ENCODE measurements at places on chromosomes 4 and X.

DNA sequence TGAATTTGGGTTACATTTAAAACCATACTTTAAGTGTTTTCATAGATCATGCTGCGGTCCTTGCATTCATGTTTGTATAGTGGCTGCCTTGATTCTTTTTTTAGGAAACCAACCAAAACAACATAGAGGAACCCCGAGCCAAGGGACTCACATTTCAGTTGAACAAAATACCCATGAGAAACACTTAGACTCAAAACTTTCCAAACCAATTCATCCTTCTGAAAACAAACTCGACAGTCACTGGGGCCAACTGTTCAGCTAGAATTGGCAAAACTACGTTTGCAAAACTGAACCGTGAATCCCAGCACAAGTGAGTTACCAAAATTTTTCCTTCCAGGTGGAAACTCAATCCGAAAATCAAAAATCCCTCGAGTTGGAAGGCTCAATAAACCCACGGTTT is 1.4 kb downstream of the ADGRA3 start:
- DNase-seq: no peak

GRCh38 chr4:173515458-173515857 is 14.6 kb downstream of the HAND2 start:
- DNase-seq: no peak

GRCh38 chr4:122083989-122084388 is 68.1 kb upstream of the BLTP1 start:
- DNase-seq: no peak

DNA sequence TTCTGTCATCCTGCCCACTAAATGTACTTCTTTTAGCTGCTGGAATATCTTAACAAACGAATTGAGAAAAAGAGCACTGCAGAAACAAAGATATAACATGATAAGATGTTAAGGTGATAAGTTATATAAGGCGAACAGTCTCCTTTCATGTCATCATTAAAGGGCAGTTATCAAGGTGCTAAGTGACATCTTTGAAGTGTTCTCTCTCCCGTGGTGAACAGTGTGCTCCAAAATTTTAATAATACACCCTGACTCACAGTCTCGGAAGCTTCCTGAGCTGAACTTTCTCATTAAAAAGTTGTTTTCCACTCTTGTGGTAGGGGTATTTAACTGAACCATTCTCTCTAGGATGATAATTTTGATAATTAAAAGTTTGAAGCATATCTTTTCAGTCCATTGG is 61.6 kb downstream of the PLS3 start:
- no peak for DNase-seq

DNA sequence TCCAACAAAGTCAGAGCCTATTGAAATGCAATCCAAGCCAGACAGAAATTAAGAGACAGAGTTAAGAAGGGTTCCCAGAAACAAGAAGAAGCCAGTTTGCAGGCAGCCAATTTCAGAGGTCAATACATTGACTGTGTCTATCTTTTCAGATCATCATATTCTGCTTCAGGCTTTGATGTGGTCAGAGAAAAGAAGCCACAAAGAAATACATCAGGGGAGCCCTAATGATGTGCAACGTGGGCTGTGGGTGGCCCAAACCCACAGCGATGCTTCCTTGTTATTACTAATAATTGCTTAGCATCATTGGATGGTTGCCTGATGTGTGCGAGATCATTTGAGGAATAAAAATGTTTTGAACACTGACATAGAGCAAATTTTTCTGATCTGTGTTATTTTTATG is 99.0 kb upstream of the DUSP21 start:
- no peak for DNase-seq

DNA sequence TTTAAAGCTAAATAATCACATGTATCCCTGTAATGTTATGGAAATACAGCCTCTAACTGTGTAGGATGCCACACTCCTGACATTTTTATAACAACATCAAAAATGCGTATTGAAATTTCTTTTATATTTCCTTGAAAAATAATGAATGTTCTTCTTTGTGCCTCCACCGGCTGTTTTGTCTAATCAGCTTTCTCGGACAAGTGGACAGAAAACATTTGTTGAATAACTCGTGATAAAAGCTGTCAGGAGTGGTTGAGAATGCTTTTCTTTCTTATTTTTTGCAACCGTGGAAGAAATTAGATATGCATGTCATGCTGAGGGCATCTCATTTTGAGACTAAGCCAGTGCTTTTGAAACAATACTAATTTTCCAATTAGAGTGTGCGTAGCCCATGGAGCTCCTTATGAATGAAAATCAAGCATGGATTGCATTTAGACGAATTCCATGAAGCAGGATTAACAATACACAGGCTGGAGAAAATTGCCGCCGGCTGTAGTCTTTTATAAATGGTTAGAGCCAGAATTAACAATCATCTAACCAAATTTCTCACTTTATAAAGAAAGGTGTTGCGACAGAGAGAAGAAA is 614.5 kb upstream of the LCORL start:
- DNase-seq: no peak

DNA sequence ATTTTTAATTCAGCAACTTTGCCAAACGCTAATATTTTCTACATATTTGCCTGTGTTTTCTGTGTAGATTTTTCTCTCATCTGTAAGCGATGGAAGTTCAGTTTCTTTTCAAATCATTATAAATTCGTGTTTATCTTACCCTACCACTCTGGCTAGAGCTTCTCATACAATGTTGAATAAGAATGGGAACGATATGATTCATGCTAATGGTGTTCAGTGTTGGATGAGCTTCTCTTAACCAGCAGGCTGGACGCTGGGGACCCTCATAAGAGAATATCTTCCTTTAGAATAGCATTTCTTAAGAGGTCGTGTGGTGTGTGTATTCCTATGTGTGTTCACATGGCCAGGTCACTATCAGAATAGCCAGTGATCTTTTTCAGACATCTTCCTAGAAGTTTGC is 31.0 kb downstream of the NSDHL start:
- DNase-seq: no peak

GRCh38 chrX:81201071-81201470 is 642 bp downstream of the HMGN5 start:
- DNase-seq: no peak

DNA sequence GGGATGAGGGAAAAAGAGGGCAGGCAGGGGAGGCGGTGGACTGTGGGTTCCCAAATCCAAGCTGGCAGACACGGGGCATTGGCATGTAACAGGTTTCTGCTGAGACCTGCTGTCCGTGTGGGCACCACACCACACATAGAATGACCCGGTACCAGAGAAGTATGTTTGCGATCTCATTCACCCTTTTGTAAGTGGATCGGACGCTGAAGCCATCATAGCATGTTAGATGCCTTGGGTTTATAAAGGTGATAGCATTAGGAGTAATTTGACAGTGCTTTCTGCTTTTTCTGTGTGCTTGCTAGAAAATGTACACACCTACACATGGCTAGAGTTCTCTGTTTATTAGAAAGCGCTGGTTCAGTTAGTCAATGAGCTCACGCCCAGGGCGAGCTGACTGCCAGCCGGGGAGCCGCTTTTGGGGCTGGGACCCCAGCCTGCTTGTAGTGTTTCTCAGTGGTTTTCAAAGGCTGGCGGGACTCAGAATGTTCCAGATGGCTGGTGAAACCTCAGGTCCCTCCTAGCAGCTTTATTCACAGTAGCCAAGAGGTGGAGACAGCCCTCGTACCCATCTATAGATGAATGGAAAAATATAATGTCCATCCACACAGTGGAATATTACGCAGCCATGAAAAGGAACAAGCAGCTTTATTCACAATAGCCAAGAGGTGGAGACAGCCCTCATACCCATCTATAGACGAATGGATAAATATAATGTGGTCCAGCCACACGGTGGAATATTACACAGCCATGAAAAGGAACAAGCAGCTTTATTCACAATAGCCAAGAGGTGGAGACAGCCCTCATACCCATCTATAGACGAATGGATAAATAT is 579 bp downstream of the IL3RA start:
- no peak for DNase-seq

DNA sequence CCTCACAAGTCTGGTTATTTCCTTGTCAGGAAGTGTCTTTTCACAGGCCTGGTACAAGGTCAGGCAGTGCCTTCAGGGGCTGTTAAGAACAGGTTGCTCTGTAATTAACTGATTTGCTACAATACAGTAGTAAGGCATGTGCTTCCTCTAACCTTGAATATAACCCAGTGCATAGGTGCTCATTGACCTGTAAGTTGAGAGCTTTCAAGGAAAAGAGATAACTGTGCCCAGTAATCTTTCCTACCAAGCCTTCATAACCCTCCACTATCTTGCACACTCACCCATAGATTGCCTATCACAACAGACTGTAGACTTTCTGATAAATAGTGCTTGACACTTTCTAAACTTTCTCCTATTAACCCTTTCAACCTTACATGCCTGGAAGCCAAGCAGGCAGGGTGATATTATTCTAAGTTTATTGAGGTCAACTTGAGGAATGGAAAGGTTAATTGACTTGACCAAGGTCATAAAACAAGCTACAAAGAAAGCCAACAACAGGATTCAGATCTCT is 148.1 kb downstream of the PPARGC1A start:
- no peak for DNase-seq

DNA sequence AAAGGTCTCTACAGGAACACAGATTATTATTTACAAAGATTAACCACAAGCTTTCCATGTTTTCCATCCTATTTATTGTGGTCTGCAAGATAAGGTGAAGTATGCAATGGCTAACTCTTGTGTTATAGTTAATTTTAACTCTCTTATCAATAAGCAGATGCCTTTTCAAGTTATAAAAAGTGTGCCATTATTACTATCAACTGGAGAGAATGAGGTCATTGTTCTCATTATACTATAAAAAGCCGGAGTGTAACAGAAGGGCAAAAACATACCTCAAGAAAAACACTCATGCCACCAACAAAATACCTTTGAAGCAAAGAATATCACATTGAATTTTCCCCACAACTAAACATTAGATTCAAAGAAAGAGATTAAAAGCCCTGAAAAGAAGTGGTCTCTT is 52.0 kb upstream of the SORBS2 start:
- DNase-seq: no peak

GRCh38 chrX:149630681-149631233 is 835 bp downstream of the TMEM185A start:
- no peak for DNase-seq

- DNase-seq: no peak
Measured at GRCh38 chr4:151322570-151322969, 2.8 kb downstream of the SH3D19 start.

DNA sequence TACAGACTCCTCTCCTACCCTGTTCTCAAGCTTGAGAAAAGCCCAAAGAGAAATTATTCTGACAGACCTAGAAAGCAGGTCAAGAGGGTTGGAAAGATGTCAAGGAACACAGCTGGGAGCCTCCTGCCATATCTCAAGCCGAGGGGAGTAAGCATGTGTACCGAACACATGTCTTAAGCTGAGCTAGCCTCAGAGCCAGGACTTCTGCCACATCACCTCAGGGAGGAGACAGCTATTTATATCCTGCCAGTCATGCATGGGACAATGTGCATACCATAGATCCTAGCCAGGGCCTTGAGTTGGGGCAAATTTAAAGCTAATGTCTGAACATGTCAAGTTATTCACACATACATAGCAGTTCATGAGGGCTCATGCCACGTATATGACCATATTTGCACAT is 11.8 kb downstream of the TMEM31 start:
- DNase-seq: no peak

DNA sequence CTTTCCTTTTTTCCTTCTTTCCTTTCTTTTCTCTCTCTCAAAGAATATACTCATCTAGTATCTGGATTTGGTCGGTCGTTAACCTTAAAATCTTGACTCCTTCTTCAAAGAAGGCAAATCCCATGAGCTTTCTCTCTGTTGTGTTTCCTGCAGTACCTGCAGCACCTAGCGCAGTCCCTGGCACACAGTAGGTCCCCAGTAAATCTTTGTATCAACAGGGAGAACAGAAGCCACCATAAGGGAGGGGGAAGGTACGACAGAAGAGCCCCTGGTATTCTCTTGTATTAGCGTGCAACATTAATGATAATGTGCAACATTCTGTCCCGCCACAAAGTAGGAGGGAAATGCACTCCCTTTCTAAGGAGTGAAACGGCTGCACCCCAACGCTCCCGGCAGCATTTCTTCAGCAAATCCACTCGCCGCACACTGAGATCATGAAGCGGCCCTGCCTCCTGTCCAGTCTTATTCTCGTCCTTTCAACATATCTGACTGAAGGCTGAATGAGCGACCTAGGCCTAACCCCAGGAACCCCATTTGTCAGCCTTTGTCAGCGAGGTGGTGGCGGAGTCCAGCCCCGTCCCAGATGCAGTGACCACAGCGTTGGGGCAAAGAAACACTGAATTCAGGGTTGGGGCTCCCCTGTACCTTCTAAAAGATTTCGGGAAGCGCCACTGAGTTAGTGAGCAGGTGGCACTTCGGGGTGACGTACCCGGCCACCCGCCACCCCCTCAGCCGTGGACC is 133.7 kb downstream of the AMELX start:
- DNase-seq: no peak

DNA sequence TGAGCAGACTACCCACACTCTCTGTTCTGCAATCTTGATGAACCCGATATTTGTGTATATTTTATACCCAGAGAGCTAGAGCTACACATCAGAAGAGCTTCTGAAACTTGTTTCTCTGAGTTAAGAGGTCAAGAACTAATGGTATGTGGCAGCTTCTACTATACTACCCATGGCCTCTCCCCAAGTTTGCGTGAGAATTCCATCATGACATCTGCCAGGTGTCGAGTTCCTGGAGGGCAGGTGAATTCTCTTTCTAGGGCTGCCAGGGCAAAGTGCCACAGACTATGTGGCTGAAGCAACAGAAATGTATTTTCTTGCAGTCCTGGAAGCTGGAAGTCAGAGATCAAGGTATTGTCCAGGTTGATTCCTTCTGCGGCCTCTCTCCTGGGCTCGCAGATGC is 4.4 kb downstream of the SORCS2 start:
- DNase-seq: no peak

DNA sequence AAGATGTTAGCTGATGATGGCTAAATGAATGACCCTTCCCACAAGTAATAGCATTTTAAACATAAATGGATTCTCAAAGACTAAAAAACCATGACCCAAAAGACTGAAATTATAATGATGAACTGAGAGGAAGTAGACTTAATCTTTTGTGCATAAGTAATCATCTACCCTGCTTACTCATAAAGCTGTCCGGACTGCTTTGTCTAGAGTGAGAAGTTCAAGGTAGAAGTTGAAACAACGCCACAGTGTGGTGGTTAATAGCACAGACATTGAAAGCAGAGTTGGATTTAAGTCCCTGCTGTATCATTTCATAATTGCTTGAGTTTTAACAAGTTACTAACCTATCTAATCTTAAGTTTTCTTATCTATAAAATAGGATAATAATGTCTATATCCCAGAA is 346.6 kb downstream of the CENPC start:
- no peak for DNase-seq

GRCh38 chrX:108029928-108030711 is 14.7 kb upstream of the VSIG1 start:
- DNase-seq: no peak

Data from stimulated activated CD8-positive, alpha-beta memory T cell treated with anti-CD3 and anti-CD28 coated beads, Interleukin-7, amount 100 ng/mL, for 1 hour (primary cell).